KG1 (cell line): ENCODE measurements at places on chromosomes 16 and 17.

- DNase-seq = no peak
These were observed 43.5 kb downstream of the ZDHHC7 start for GRCh38 chr16:84967828-84968227.

DNA sequence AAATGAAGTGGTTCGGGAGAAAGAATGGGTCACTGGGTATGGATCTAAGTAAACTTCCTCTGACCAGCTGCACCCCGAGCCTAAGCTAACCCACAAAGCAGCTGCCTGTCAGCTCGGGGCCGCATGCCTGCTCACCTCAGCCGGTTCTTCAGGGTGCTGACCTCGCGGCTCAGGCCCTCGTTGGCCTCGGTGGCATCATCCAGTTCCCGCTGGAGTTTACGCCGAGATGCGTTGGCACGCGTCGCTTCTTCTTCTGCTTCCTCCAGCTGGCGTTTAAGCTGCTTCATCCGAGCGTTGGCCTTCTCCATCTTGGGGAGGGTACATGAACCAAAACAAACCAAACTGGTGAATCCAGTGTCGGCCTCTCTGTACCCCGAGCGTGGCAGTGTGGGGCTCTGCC is 41.1 kb downstream of the NDEL1 start:
- no peak for DNase-seq

DNA sequence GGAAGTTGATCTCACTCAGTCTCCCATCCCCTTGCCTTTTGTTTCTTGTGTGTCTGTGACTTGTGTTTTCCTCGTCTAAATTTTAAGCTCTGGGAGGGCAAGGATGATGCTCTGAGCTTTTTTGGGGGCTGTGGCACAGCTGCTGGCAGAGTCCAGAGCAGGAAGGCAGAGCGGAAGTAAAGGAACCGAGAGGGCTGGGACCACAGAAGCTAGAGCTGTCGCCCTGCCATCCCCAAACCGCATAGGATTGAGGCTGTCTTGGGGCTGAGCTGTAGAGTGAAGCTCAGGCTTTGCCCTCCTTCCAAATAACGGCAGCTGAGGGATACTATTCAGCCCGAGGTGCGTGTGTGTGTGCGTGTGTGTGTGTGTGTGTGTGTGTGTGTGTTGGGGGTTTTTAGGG is 3.8 kb upstream of the DNAH2 start:
- no peak for DNase-seq

DNA sequence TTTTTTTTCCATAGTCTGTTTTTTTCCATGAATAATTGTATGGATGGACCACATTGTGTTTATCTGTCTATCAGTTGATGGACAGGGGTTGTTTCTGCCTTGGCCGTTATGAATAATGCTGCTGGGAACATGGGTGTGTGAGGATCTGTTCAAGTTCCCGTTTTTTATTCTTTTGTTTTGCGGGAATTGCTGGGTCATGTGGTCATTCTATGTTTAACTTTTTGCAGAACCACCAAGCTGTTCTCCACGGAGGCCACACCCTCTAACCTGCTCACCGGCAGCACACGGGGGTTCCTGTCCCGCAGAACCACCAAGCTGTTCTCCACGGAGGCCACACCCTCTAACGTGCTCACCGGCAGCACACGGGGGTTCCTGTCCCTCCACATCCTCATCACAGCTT is 5.9 kb upstream of the MSLN start:
- DNase-seq = no peak

DNA sequence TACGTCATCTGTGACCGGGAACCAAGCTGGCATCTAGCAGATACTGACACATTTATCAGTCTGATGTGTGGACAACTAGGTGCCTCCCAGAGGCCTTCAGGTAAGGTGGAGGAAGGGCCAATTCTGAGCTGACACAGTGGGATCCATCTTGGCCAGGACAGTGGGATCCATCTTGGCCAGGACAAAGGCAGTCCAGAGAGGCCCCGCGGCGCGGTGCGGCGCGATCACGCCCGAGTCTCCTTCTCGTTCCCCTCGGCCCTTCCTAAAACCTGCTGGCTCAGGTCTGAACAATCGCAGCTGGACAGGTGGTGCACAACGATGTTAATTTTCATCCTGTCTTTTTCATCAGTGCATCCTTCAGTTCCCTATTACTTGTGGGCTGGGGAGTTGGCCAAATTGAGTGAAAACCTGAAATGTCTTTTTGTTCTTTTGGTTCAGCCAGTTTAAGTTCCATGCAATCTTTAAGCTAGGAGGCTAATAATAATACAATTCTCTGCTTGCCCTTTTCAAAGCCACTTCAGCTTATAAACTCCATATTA is 486 bp upstream of the WSB1 start:
- DNase-seq = no peak

DNA sequence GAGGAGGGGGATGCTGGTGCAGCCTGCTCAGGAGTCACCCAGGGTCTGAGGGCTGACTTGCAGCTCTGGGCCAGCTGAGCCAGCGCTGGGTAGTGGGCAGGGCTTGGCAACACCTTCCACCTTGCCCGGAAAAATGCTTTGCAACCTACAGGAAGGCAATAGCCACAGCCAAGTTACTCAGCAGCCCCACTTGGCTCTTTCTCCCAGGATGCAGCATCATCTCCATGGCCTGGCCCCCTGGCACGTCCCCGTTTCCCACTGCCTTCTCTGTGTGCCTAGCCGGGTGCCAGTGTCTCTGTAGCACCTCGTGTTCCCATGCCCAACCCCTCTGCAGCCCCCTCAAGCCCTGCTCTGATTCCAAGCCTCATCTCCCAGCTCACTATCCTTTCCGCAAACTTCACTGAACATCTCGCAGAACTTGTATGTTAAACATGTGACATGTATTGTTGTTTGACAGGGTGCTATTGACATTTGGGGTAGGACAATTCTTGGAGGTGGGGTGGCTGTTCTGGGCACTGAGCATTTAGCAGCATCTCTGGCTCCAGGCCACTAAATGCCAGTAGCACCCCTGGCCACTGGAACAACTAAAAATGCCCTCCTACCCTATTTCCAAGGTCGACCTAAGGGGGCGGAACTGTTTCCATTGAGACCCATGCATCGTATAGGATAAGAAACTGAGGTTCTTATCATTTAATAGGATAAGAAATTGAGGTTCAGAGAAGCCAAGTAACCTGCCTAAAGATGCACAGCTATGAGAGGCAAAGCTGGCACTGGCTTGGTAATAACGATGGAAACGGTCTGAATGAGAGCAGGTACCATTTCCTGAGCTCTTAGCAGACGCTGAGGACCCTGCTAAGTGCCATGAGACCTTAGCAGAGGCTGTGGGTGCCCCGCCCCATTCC is 12.2 kb downstream of the DEXI start:
- DNase-seq = no peak

GRCh38 chr17:28756049-28756804 is 12.4 kb downstream of the TRAF4 start:
- no peak for DNase-seq

- DNase-seq = no peak
These were observed 212.5 kb upstream of the CPHXL start for GRCh38 chr16:75938818-75939217.

GRCh38 chr17:37098910-37099664 is 150.3 kb downstream of the AATF start:
- no peak for DNase-seq

- peak; percentile 11 for DNase-seq
These were observed 15.4 kb downstream of the NAA60 start for GRCh38 chr16:3458852-3459361.

DNA sequence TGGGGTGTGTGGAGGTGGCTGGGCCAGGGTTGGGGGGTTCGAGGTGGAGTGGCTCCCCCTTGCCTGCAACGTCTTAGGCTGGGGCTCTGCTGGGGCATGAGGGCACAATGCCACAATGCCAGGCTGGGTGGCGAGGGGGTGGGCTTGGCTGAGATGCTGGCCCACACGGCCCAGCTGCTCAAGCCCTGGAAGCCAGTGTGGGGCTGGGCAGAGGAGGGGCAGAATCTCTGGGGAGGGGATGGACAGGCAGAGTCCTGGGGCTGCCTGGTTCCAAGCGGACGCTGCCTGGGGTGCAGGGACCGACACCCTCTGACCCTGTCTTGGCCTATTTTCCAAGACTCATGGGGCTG is 37.5 kb upstream of the SSTR5 start:
- no peak for DNase-seq

DNA sequence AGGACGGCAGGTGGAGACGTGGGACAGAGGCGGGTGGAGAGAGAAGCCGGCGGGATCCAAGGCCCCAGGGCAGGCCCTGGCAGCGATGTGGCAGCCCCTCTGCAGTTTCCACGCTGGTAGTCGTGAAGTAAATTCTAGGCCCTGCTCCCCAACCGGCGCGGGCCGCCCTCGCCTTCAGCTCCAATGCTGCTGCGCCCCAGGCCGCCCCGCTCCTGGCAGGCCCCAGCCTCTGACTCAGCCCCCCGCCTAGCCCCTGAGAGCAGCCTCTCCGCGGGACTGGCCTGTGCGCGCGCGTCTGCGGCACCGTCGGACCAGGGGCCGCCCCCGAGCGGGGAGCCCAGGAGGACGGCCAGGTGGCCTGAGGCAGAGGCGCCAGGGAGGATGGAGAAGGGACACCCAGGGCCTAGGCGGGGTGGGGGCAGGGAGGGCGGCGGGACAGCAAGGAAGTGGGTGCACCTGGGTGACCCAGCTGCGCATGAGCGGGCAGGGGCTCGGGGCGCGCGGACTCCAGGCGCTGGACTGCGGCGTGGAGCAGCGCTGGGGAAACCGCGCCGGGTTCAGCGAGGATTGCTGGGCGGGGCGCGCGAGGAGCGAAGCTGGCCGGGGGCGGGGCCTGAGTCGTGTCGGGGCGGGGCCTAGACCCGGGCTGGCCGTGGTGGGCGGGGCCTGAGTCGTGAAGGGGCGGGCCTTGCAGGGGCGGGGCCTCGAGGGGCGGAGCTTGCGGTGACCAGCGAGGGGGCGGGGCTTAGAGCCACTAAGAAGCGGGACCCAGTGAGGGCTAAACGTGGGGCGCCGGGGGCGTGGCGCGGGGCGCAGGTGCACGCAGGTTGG is 29.6 kb downstream of the ZNF778 start:
- no peak for DNase-seq

DNA sequence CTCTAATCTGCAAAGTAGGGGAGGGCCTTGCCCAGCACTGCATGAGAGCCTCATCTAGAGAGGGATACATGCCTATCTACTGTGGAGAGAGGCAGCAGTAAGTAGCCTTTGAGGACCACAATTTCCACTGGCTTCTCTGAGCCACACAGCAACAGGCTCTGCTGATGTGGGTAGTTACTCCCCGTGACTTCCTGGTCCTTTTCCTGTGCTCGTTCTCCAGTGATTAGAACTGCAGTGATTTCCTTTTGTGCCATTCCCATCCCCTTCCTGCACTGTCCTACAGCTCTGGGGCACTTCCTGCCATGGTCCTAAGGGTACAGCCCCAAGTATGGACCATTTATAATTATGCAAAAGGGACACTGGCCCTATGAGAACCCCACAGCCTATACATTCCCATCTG is 3.0 kb downstream of the PLSCR3 start:
- DNase-seq = no peak
